Smooth muscle cell of trachea (primary cell): ENCODE measurements at places on chromosomes 16 and 17. TPM values are rescaled to one million over a fixed set of nuclear protein-coding genes. Genes with fewer than 3 reads are reported as not detected.

OR2C1 gene
- 0.83 TPM in 1 of 2 replicates, not detected in the other for total RNA-seq

CDR2 gene
- total RNA-seq = 34.9 and 38.7 TPM in 2 replicates

SLFN13 gene
- total RNA-seq = 2.2 and 3.1 TPM in 2 replicates

MYOCD gene
- total RNA-seq = under 0.01 TPM in 1 of 2 replicates, not detected in the other

PSKH1 gene
- 14.5 and 18.5 TPM in 2 replicates for total RNA-seq

C16orf74 gene
- 5.7 and 7.3 TPM in 2 replicates for total RNA-seq

PMFBP1 gene
- total RNA-seq = 0.17 and 0.29 TPM in 2 replicates

KRTAP3-2 gene
- not detected in 2 replicates for total RNA-seq

HDAC5 gene
- total RNA-seq = 94.8 and 138 TPM in 2 replicates

GRIN2C gene
- total RNA-seq = under 0.01 and 1.3 TPM in 2 replicates

PPP1R27 gene
- total RNA-seq = 0.17 TPM in 1 of 2 replicates, not detected in the other

TBX6 gene
- under 0.01 and 0.33 TPM in 2 replicates for total RNA-seq

RNU2-1 gene
- total RNA-seq = not detected in 2 replicates

MT4 gene
- not detected in 2 replicates for total RNA-seq

CSH2 gene
- not detected in 2 replicates for total RNA-seq

OR3A3 gene
- not detected in 2 replicates for total RNA-seq

ANTKMT gene
- total RNA-seq = 31.3 and 37.1 TPM in 2 replicates

FBXL16 gene
- total RNA-seq = 0.17 and 0.29 TPM in 2 replicates

ORMDL3 gene
- 50.5 and 81.0 TPM in 2 replicates for total RNA-seq

CX3CL1 gene
- total RNA-seq = 0.33 and 0.58 TPM in 2 replicates

TAT gene
- not detected in 2 replicates for total RNA-seq

EVPLL gene
- total RNA-seq = not detected in 2 replicates

ZACN gene
- under 0.01 and 0.15 TPM in 2 replicates for total RNA-seq

RDM1 gene
- 0.66 and 0.87 TPM in 2 replicates for total RNA-seq

PRAC2 gene
- not detected in 2 replicates for total RNA-seq

TBC1D3E gene
- total RNA-seq = not detected in 2 replicates

SLFN12 gene
- total RNA-seq = 27.3 and 34.6 TPM in 2 replicates

RUNDC3A gene
- total RNA-seq = 0.99 TPM in 1 of 2 replicates, not detected in the other

GGT6 gene
- not detected in 2 replicates for total RNA-seq

KATNB1 gene
- 22.4 and 28.0 TPM in 2 replicates for total RNA-seq

RPGRIP1L gene
- 8.1 and 13.8 TPM in 2 replicates for total RNA-seq

CCDC200 gene
- not detected in 2 replicates for total RNA-seq

KRT33B gene
- total RNA-seq = not detected in 2 replicates

GPR179 gene
- under 0.01 and 0.17 TPM in 2 replicates for total RNA-seq

TNFRSF17 gene
- total RNA-seq = not detected in 2 replicates

SPNS3 gene
- total RNA-seq = not detected in 2 replicates

CD300E gene
- total RNA-seq = not detected in 2 replicates

XYLT1 gene
- total RNA-seq = 23.1 and 29.3 TPM in 2 replicates

SLC16A5 gene
- total RNA-seq = 9.2 and 27.8 TPM in 2 replicates

PRR15L gene
- total RNA-seq = not detected in 2 replicates
